ENCODE measurements at places on chromosomes 2 and 18.

DNA sequence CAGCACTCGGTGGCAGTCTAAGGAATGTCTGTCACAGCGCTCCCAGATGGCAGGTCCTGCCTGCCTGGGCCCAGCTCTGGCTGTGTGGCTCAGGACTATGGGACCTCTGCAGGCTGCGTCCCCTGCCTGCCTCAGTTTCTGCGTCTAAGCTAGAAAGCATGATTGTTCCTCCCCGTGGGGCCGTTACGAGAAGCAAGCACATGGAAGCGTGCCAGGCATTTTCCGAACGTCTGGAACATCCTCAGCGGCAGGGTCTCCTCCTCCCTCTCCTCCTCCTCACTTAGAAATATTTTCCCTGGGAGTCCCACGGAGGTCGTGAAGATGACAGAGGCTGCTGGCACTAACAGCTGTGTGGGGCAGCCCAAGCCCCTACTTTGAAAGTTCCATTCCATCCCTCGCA, 43.3 kb downstream of the LRRFIP1 start:
- no peak for DNase-seq

GRCh38 chr2:17756668-17757067, 2.7 kb downstream of the GEN1 start:
- DNase-seq, result no peak

GRCh38 chr2:138112536-138112935, 148.3 kb downstream of the HNMT start:
- no peak for DNase-seq

GRCh38 chr2:65396348-65397026, 35.9 kb downstream of the SPRED2 start:
- DNase-seq, result no peak

- no peak for DNase-seq
Observed at GRCh38 chr2:7896940-7897487, 784.8 kb upstream of the ID2 start.

- DNase-seq, result no peak
Observed at GRCh38 chr2:85598594-85599340, 3.2 kb downstream of the RNF181 start.

DNA sequence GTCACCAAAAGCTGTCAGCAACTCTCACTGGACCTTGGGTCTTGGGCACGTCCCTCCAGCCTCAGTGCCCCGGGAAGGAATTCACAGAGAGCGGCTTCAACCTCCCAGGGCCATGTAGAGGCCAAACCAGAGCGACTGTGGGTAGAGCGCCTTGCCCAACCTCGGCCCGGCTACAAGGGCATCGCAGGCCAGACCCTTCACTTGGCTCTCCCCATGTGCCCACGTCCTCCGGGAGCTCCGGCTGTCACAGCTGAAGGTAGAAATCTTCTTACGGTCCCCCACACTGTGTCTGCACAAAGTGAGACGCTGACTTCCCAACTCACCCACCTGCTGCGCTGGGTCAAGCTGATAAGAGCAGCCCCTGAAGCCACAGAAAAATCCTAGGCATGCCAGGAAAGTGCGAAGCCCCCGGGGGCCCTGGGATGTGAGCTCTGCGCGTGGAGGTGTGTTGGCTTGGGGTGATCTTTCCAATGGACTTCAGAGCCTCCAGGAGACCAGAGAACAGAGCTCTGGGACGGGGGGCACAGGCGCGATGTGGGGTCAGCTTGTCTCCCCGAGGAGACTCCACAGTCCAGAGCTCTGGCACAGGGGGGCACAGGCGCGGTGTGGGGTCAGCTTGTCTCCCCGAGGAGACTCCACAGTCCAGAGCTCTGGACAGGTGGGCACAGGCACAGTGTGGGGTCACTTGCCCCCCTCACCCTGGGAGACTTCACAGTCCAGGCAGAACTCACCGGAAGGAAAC, 105.5 kb downstream of the RTP5 start:
- no peak for DNase-seq

DNA sequence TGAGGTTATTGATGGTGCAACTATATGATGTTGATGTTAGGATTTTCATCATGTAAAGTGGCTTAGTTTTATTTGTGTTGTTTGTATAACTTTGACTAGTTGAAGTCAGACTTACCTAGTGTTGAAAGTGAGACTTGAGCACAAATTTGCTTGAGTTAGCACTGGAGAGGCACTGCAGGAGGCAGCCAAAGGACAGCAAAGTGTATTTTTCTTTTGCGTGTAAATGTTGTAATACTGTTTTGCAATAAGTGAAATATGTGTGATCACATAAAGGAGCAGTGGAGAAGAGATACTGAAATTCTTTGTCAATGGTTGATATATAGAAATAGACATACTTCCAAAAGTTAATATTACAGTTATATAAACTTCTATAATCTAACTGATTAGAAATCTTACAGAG, 332.0 kb upstream of the RAB12 start:
- no peak for DNase-seq

DNA sequence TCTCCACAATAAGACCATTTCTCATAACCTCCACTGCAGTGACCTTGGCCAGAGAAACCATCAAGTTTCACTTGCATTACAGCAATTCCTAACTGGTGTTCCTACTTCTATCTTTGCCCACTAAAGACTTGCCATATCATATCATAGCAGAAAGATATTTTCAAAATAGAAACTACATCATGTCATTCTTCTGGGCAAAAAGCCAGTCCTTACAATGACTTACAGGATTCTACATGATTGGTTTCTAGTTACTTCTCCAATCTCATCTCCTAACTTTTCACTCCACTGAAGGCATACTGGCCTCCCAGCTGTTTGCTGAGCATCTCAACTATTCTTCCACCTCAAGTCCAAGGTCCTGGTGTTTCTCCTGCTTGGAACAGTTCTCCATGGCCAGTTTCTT, 151.4 kb downstream of the HNMT start:
- no peak for DNase-seq

- no peak for DNase-seq
Observed at GRCh38 chr2:30577151-30577550, 130.1 kb downstream of the LCLAT1 start.

GRCh38 chr18:22933966-22934423, 867 bp downstream of the RBBP8 start:
- DNase-seq, result no peak

- DNase-seq, result peak; percentile 39
Observed at GRCh38 chr2:179264368-179265081, at the start of gene SESTD1. TSS of gene SESTD1 (minus strand) at chr2:179264832. CDS start at chr2:179191841, 72,991 bp downstream.

GRCh38 chr2:98663511-98664090, 55.2 kb downstream of the UNC50 start:
- DNase-seq, result peak; percentile 64

DNA sequence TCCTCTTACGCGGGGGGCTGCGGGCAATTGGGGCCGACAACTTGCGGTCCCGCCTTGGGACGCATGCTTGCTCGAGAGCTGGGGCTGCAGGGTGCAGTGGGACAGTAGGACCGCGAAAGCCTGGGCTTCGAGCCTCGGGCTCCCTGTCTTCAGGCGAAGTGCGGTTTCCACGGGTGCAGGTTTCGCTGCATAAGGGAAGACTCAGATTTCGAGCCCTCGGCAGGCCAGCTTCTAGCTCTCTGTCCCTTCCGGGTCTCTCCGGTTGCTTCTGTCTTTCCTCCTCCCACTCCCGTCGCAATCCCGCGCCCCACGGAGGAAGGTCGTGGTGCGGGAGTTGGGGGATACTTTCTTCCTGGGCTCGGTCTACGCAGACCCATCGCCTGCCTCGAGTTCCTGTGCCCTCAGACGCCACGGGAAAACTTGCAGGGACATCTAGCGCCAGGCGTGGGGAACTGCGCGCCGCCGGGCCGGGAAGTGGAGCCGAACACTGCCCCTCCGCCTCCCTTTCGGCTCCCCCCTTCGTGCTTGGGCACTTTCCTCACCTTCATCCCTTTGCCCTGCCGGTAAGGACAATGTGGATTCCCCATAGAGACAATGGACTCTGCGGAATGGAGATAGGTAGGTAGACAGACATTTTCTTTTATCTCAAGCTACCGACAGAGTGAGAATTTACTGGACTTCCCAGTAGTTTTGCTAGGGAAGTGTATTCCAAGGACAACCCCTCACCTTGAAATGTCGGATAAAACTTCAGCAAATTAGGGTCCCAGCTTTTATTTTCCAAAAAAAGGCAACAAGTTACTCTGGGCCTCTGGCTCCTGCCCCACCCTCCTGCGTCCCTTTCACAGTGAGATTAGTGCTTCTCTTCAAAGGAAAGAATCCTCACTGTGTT, 4.2 kb upstream of the HOXD13 start:
- no peak for DNase-seq

DNA sequence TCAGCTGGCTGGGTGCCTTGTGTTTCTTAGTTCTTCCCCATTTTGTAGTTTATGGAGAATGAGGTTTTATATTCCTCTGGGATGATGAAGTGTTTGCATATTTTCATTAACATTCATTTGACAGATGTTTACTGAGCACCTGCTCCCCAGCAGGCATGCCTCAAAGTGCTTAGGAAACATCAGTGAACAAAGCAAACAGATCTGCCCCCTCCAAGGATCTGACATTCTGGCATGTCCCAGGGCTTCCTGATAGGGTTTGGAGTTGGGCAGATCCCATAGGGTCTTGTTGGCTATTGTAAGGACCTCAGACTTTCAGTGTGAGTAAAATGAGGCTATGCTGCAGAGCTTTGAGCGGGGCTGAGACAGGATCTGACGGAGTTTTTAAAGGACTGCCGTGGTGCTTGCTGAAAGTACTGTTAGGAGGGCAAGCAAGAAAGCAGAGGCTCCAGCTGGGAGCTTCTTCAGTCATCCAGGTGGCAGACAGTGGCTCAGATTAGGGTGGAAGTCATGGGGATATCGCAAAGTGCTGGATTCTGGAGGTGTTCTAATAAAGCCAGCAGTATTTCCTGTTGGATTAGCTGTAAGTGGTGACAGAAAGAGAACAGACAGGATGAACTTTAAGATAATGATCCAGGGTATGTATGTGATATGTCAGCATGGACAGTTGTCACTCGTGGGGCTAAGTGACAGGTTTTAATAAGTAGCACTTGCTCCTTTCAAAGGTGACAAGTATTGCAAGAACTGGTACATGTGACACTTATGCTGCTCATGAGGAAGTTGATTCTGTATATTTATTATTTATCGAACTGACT, 11.3 kb upstream of the IAH1 start:
- DNase-seq, result no peak

- no peak for DNase-seq
Observed at GRCh38 chr18:79851950-79852349, 54.2 kb downstream of the KCNG2 start.

- DNase-seq, result no peak
Observed at GRCh38 chr2:104888489-104889258, 34.8 kb downstream of the POU3F3 start.

GRCh38 chr2:181646415-181646987, 10.4 kb downstream of the CERKL start:
- no peak for DNase-seq

- no peak for DNase-seq
Observed at GRCh38 chr2:84931384-84931821, 25.9 kb downstream of the TMSB10 start.

- no peak for DNase-seq
Observed at GRCh38 chr2:239747274-239747673, 277.9 kb downstream of the NDUFA10 start.

DNA sequence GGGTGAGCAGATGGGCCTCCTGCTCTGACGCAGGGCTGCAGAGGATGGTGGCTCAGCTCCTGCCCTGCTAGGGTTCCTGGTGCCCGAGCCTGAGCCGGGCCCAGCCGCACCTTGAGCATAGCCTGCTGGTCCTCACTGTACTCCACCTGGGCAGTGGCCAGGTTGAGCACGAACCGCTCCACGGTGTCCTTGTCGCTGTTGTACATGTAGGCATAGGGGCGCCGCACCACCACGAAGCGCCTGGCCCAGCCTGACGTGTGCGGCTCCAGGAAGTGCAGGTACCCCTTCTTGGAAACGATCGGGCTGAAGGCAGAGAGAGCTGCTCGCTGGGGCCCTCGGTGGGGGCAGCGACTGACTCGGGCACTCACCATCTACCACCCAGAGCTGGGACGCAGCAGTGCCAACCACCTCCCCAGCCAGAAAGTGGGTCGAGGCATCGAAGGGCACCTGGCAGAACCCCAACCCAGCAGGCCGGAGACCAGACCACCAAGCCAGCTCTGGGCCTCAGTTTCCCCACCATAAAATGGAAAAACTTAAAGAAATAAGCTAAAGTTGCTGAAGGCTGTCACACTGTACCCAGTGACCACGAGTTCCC, 27.3 kb downstream of the AQP12A start:
- DNase-seq, result no peak

- no peak for DNase-seq
Observed at GRCh38 chr2:28367667-28368356, 24.8 kb upstream of the FOSL2 start.

DNA sequence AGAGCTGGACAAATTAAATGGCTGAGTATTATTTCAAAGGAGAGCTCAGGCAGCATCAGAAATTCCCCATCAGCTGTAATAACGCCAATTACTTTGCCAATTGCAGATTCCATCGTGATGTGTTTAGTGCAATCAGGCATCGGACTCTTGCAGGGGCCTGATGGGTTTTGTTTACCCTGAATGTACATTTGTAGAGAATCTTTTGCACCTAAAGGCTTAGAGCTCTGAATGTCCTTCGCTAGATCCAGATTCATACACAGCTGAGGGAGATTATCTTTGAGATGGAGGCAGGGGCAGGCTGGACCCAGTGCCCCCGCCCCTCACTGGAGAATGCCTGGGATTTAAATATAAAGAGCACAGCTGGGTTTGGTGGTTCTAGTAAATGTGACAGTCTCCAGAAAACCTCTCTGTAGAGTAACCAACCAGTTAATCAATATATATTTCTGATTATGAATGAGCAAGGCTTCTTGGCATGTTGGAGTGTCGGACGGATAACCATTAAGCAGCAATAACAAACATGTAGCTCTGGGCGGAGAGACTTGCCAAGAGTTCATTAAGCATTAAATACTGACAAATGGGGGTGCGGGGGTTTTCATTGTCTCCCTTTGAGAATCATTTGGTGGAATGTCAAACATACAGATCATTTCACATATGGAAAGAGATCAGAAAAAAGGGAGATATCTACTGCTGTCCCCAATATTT, 200.9 kb downstream of the SETBP1 start:
- no peak for DNase-seq

All from CD4-positive, alpha-beta memory T cell (primary cell).